ENCODE measurements at places on chromosomes 11 and 22.
A peak's percentile ranks its signal among the peaks of the same experiment; 100 is the strongest.

- H3K27me3 ChIP-seq: no peaks in the 10 kb centered on the region
- peaks cover 5% of the 10 kb centered on the region for H3K4me1 ChIP-seq
- no peak overlapping the region for H3K27ac ChIP-seq
- peaks cover 12% of the 10 kb centered on the region for H3K36me3 ChIP-seq
- H3K4me3 ChIP-seq: no peak overlapping the region
Measured at GRCh38 chr22:41229730-41230400, 10.9 kb downstream of the CHADL start.

DNA sequence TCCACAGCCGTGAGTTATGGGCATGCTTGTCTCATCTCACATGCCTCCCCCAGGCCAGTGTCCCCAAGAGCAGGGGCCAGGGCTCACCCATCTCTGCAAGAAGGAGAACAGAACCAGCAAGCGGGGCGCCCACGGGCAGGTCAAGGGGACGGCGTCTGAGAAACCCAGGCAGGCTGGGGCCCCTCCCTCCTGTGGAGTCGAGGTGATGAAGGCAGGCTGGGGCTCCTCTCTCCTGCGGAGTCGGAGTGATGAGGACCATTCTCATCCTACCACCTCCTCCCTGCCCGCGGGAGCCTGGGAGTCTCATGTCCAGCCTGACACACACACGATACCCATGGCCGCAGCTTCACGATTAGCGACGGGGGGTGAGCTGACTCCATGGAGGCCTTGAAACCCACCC lies 141.9 kb downstream of the CTTN start:
- H3K36me3 ChIP-seq: no peaks in the 10 kb centered on the region
- DNase-seq: no peak
- H3K4me1 ChIP-seq: no peaks in the 10 kb centered on the region

GRCh38 chr22:50544746-50545253 lies 899 bp upstream of the KLHDC7B start:
- H3K27ac ChIP-seq: peak overlapping the region; percentile 91
- no peaks in the 10 kb centered on the region for H3K27me3 ChIP-seq
- peak overlapping the region; percentile 65 for H3K4me3 ChIP-seq
- peaks cover 34% of the 10 kb centered on the region for H3K4me1 ChIP-seq

GRCh38 chr11:115481528-115481927 lies 22.7 kb downstream of the CADM1 start:
- no peak overlapping the region for H3K27ac ChIP-seq
- no peaks in the 10 kb centered on the region for H3K4me1 ChIP-seq
- no peak for DNase-seq
- peaks cover 1% of the 10 kb centered on the region for H3K36me3 ChIP-seq
- H3K27me3 ChIP-seq: peaks cover 4% of the 10 kb centered on the region
- H3K4me3 ChIP-seq: no peak overlapping the region

DNA sequence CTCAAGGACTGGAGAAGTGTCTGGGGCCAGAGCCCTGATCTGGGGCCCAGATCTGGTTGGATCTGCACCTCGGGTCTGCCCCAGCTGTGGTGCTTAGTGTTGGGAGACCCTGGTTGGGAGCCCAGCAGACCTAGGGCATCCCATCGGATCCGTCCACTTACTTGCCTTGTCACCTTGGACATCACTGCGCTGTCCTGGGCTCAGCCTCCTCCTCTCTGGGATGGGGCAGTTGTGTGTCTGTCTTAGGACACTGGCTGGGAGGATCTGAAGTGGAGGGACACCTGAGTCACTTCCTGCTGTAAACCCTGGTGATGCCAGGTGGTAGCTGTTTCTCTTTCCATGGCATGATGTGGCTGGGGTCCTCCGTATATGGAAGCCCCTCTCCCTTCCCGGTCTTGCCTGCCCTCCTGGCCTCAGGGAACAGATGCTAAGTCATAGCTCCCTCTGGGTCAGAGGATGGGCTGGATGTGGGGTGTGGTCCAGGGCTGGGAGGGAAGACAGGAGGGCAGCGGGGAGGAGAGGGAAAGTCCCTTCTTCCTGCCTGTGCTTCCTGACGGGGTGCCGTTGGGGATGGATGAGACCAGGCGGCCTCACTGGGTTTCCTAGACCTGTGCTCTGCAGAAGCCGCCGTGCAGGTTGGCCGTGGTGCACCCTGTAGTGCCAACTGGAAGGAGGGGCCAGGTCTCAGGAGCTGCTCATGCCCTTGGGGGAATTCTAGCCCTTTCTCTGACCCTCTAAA lies 12.1 kb upstream of the OMP start:
- no peaks in the 10 kb centered on the region for H3K27me3 ChIP-seq
- H3K27ac ChIP-seq: no peak overlapping the region
- no peaks in the 10 kb centered on the region for H3K4me1 ChIP-seq
- no peak overlapping the region for H3K4me3 ChIP-seq
- H3K36me3 ChIP-seq: peaks cover 3% of the 10 kb centered on the region

GRCh38 chr11:12727563-12728211 lies 53.5 kb downstream of the TEAD1 start:
- peaks cover 88% of the 10 kb centered on the region for H3K27me3 ChIP-seq
- H3K36me3 ChIP-seq: no peaks in the 10 kb centered on the region
- no peak overlapping the region for H3K27ac ChIP-seq
- no peak overlapping the region for H3K4me3 ChIP-seq
- DNase-seq: no peak

DNA sequence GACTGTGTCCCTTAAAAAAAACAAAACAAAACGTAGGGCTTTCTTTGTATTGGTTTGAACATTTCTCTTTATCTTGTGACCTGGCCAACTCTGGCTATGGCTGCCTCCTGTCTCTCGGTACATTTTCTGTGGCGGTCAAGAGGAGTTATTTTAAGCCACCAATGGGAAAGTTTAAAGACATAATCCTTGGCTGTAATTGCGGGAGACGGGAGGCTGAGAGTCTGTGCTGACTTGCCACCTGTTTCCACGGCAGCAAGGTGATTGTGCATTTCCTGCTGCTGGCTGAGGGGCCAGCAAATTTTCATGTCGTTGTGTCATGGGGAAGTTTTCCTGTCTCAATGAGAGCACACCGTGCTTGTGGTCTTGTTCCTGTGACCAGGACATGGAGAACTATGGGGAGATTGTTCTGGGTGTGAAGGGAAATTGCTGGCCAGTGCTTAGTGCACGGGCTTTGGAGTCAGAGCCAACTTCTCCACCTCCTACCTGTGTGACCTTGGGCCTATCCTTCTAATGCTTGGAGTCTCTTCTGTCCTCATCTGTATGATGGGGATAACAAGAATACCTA lies 11.0 kb downstream of the PTPRJ start:
- no peak for DNase-seq
- peaks cover 9% of the 10 kb centered on the region for H3K36me3 ChIP-seq
- peaks cover 36% of the 10 kb centered on the region for H3K4me1 ChIP-seq
- H3K27ac ChIP-seq: peak overlapping the region; percentile 74

- DNase-seq: no peak
- H3K27ac ChIP-seq: no peak overlapping the region
- H3K27me3 ChIP-seq: peaks cover 52% of the 10 kb centered on the region
- H3K36me3 ChIP-seq: no peaks in the 10 kb centered on the region
Measured at GRCh38 chr22:43642319-43643206, 169.5 kb downstream of the EFCAB6 start.

- no peaks in the 10 kb centered on the region for H3K27me3 ChIP-seq
- DNase-seq: no peak
- no peaks in the 10 kb centered on the region for H3K36me3 ChIP-seq
- H3K4me3 ChIP-seq: no peak overlapping the region
- peaks cover 24% of the 10 kb centered on the region for H3K4me1 ChIP-seq
Measured at GRCh38 chr11:111632516-111633220, 30.4 kb downstream of the SIK2 start.

DNA sequence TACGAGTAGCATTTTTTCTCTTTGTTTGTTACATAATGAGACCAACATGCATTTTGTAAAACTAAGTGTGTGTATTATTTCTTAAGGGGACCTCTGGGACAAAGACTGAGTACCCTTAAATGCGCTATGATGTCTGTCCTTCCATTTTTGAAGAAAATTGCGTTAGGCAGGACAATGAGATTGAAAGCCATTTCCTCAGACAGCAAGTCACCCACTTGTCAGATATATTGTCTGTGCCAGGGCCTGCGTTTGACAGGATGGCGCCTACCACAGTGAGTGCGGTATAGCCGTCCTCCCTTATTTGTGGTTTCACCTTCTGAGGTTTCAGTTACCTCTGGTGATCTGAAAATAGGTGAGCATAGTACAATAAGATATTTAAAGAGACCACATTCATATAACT lies 2.2 kb downstream of the AP2A2 start:
- H3K27me3 ChIP-seq: no peaks in the 10 kb centered on the region
- peaks cover 27% of the 10 kb centered on the region for H3K36me3 ChIP-seq
- peaks cover 43% of the 10 kb centered on the region for H3K4me1 ChIP-seq
- peak overlapping the region; percentile 80 for H3K4me3 ChIP-seq
- no peak for DNase-seq

DNA sequence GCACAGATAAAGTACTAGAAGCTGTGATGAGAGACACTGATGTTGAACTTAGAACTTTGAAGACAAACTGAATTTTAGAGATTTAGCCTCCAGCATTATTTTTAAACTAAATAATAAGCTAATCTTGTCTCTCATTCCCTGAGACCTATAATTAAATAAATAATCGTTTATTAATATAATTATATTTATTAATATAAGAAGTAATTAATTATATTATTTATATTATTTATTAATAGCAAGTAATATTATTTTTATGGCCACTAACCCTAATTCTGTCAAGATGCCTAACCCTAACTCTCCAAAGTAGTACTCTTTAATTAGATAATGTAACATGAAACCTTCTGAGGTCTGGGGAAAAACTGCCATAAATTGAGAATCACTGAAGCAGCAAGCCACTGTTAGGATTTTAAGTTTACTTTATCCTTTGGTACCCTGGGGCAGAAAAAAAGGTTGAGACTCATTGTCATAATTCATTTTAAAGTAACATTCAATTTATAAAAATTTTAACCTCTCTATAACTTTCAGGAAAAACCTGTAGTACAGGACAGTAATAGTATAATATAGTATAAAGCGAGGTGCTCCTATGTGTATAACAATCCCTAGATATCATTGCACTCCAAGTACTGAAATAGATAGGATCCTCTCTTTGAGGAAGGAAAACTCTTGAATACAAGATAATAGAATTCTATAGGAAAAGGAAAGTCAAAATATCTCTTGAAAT lies 85.4 kb downstream of the TTC28 start:
- H3K36me3 ChIP-seq: no peaks in the 10 kb centered on the region
- peaks cover 11% of the 10 kb centered on the region for H3K27me3 ChIP-seq
- H3K4me1 ChIP-seq: no peaks in the 10 kb centered on the region

DNA sequence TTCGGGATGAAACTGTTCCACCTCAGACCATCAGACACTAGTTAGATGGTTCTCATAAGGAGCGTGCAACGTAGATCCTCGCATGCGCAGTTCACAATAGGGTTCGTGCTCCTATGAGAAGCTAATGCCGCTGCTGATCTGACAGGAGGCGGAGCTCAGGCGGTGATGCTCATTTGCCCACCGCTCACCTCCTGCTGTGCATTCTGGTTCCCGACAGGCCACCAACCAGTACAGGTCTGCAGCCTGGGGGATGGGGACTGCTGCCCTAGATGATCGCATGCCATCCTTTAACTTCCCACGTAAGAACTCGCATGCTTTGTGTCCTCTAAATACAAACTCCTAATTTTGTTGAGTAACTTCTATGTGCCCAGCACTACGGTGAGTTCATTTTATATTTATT lies 62.6 kb downstream of the EFCAB6 start:
- no peaks in the 10 kb centered on the region for H3K36me3 ChIP-seq
- H3K4me3 ChIP-seq: no peak overlapping the region
- no peak overlapping the region for H3K27ac ChIP-seq
- no peaks in the 10 kb centered on the region for H3K4me1 ChIP-seq
- no peak for DNase-seq
- peaks cover 62% of the 10 kb centered on the region for H3K27me3 ChIP-seq

DNA sequence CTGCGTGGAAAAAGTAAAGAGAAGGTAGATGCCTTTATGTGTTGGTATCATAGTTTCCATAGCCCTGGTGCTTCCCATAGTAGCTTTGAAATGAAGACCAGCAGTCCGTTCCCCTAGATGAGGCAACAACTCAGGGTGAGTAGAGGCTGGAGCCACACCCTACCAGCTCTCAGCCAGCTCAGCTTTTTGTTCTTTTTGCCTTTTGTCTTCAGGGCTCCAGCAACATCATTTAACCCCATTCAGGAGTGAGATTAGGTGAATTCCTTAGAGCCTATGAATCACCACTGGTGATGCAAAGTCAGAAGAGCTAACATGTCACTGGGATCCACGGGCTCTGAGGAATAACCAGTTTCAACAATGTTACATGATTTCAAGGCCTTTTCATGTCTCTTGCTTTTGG lies 14.0 kb upstream of the SESN3 start:
- no peak for DNase-seq
- peaks cover 43% of the 10 kb centered on the region for H3K27me3 ChIP-seq
- no peak overlapping the region for H3K27ac ChIP-seq
- H3K4me3 ChIP-seq: no peak overlapping the region

DNA sequence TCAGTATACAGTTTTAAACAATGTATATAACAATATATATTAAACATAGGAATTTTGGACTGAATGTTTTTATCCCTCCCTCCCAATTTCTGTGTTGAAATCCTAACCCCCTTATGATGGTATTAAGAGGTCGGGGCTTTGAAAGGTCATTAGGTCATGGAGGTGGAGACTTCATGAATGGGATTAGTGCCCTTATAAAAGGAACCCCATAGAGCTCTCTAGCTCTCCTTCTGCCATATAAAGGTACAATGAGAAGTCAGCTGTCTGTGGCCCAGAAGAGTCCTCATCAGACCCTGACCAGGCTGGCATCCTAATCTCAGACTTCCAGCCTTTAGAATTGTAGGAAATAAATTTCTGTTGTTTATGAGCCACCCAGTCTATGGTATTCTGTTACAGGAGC lies 6.5 kb downstream of the NNMT start:
- H3K36me3 ChIP-seq: no peaks in the 10 kb centered on the region
- peaks cover 36% of the 10 kb centered on the region for H3K27me3 ChIP-seq
- H3K4me3 ChIP-seq: no peak overlapping the region
- no peak for DNase-seq
- no peak overlapping the region for H3K27ac ChIP-seq
- no peaks in the 10 kb centered on the region for H3K4me1 ChIP-seq

DNA sequence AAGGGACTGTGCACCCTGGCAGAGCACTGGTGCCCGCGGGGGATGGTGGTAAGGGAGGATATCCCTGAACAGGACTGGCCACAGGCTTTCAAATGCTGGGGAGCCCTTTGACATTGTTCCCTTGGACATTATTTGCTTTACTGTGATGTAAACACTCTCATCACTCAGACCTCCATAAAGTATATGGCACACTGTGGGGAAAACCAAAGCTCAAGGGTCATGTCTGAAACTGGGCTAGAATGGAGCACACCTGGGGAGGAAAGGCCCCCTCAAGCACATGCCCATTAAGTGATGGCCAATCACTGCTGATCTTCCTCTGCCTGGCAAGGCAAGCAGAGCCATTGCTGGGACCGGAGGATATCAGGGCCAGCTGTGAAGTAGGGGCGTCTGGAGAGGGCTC lies 60.9 kb upstream of the TENM4 start:
- H3K4me3 ChIP-seq: no peak overlapping the region
- no peaks in the 10 kb centered on the region for H3K4me1 ChIP-seq
- no peaks in the 10 kb centered on the region for H3K36me3 ChIP-seq
- no peaks in the 10 kb centered on the region for H3K27me3 ChIP-seq

- no peak for DNase-seq
- H3K27ac ChIP-seq: no peak overlapping the region
- H3K36me3 ChIP-seq: no peaks in the 10 kb centered on the region
- H3K27me3 ChIP-seq: no peaks in the 10 kb centered on the region
- no peak overlapping the region for H3K4me3 ChIP-seq
Measured at GRCh38 chr22:33528183-33528582, 392.1 kb downstream of the LARGE1 start.

All from central memory CD8-positive, alpha-beta T cell (primary cell).